ENCODE measurements at places on chromosomes 1 and 21.

DNA sequence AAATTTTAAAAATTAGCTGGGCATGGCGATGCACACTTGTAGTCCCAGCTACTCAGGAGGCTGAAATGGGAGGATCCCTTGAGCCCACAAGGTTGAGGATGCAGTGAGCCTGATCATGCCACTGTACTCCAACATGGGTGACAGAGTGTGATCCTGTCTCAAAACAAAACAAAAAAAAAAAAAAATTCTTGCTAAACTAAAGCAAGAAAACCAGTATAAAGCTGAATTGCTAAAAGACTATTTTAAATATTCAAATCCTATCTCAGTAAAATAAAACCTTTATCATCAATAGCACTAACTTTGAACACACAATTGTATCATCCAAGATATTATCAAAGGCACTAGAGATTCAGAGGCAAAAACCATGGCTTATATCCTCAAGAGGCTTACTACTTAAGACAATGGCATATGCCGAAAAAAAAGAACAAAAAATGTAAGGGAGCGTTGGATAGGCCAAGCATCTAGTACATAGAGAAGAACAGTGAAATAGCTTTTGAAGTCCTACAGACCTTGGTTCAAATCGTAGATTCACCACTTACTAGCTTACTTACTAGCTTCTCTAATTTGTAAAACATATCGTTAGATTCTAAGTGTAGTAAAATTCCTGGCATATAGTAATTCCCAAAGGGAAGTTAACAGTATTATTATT, 3.6 kb downstream of the EPS15 start:
- no peak for DNase-seq

GRCh38 chr1:37836788-37837187, 22.6 kb downstream of the MTF1 start:
- no peak for DNase-seq

DNA sequence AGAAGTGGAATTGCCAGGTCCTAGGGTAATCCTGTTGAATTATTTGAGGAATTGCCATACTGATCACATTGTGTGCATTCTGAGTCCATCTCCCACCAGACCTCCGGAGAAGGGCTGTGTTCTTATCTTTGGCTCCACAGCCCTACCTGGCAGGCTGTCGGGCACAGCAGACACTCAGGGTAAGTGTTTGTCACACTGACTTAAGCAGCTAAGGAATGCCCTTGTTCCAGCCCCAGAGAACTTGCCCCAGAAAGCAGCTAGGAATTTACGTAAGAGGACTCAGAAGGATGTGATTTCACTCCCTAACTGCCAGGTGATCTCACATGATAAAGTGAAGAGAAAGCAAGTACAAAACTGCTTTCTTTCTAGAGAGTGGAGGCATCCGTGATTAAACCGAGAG, 21.0 kb downstream of the VASH2 start:
- DNase-seq: no peak

- no peak for DNase-seq
Observed at GRCh38 chr1:46393510-46393909, 607 bp upstream of the FAAH start.

DNA sequence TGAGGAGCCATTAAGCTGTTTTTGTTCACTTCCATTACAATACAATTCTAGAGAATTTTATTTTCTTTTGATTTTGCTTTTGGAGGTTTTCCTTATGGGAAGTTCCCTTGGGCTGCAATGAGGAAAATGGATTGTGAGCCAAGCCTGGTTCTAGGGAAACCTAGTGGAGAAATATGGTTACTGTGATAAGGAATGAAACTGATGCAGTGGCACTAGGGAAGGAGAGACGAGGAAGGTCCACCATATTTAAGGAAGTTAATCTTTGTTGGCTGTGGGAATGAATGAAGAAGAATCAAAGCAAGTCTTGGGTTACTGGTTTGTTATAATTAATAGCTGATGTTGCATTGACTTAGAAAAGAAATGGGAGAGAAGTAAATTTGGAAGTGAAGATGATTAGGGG, 28.4 kb downstream of the CHML start:
- DNase-seq: no peak

Measured in tibial nerve (tissue), 4 donors.